ENCODE measurements at places on chromosomes 7 and 10. TPM values are rescaled to one million over a fixed set of nuclear protein-coding genes. Genes with fewer than 3 reads are reported as not detected.
A peak's percentile ranks its signal among the peaks of the same experiment; 100 is the strongest.

The AS3MT gene
- 0.79 TPM for total RNA-seq

DNA sequence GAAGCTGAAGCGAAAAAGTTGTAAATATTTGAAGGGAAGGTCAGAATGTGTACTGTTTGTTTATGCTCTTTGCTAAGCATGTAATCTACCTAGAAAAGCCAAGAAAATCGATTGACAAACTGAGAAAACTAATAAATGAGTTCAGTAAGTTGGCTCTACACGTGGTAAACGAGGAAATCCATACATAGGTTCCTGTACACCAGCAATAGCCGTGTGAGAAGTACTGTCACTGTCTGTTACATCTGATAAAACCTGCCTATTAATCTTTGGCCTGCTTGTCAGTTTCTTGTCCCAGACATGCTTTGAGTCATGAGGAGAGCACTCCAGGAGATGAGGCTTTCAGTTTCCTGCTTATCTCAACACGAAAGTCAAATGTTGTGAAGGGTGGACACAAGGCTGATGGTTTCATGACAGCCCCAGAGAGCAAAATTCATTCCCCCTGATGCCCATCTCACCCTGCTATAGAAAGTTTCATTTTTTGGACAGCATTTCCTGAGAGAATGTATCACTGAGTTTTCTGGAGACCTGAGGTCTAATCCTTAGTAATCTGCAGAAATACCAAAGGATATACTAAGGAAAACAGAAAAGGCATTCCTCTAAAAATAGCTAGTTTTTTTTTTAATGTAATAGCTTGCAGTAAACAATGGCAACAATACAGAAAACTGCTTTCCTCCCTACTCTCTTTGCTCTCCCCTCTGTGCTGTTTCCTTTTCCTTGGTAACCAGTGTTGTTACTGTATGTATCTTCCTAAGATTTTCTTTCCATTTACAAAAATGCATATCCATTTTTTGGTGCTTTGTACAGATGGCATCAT is 18.8 kb downstream of the BMPR1A start:
- no peak for DNase-seq

DNA sequence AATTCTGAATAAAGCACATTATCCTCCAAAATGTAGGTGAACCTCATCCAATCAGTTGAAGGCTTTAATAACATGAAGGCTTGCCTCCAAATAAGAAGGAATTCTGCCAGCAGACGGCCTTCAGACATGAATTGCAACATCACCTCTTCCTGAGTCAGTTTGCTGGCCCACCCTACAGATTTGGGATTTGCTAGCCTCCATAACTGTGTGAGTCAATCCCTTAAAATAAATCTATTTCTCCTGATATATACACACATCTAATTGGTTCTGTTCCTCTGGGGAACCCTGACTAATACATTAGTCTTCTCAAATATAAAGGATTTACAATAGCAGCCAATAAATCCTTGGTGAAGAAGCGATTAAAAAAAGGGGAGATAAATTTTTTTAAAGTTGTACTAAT is 34.8 kb upstream of the OSBPL3 start:
- no peak for DNase-seq

DNA sequence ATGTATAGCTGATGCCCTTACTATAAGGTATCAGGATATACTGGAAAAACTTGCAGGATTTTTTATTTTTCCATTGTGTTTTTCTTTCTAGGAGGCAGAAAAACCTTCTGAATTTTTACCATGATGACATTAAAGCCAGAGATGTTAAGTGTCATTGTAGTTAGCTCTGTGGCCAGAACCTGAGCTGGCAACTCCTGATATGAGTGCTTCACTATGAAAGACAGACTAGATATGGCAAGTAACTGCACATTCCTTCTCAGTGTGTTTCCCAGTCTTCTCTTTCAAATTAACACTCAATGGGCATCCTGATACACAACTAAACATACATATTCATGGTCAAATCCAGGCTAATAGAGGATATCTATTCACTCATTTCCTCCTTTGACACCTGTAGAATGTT is 166.2 kb downstream of the CTTNBP2 start:
- no peak for DNase-seq

- DNase-seq: no peak
These were observed 42.8 kb downstream of the HSPA12A start for GRCh38 chr10:116699471-116700150.

- DNase-seq: no peak
These were observed 38.3 kb upstream of the PDCD4 start for GRCh38 chr10:110833234-110833940.

DNA sequence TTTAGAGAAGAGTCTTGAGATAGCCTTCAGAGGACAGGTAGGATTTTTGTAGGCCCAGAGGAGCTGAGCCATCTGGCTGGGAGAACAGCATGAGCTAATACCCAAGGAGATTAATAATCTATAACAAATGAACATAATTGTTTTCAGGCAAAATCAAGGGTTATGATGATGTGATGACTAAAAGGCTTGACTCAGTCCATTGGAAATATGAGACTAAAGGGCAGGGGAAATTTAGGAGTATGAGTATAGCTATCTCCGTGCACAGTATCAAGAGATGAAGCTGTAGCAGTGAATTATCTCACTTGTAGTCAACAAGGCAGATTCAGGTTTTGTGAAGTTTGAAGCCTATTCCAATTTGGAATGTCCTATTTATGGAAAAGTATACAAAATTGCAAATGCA is 40.1 kb downstream of the CSTF2T start:
- DNase-seq: no peak

GRCh38 chr7:85512790-85513189 is 325.9 kb upstream of the SEMA3D start:
- DNase-seq: no peak

DNA sequence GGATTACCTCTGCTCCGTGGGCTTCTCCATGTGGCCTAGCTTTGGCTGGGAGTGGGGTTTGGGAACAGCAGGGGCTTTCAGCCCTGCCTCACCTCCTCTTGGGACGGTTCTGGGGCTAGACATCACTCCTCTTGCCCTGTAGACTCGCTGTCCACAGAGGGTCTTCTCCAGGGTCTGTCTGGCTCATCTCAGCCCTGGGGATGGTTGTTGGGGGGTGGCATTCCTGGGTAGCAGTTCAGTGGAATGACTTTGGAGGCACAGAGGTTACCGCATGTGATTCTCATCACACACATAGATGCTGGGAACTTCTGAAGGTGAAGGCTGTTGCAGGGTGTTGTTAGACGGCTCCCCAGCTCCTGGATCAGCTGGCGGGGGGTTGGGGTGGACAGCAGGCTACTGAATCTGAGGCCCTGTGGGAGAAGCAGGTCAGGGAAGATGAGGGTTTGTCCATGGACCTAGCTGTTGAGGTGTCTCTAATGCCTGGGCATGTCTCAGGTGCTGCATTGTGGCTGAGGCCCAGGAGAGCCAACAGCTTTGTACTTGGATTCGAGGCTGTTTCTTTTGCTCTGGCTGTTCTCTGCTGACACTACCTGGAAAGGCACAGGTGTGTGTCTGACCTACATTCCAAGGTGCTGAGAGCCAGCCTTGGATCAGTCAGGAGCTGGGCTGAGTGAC is 23.8 kb downstream of the RAMP3 start:
- no peak for DNase-seq

DNA sequence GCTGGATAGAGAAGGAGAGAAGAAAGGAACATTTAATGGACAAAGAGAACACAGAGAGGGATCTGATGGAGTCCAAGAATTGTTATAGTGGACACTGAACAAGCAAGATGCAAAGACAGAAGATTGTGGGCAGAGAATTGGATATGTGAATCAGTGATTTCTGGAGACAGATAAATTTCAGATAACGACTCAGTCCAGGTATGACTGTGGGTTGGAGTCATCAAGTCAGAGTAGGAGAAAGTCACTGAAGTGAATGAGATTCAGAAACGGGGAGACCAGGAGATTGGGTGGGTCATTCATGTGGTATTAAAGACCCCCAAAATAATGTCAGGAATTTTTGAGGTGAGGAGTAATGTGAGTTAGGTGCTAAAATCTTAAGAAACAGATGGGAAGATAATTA is 23.0 kb downstream of the ASB4 start:
- no peak for DNase-seq

DNA sequence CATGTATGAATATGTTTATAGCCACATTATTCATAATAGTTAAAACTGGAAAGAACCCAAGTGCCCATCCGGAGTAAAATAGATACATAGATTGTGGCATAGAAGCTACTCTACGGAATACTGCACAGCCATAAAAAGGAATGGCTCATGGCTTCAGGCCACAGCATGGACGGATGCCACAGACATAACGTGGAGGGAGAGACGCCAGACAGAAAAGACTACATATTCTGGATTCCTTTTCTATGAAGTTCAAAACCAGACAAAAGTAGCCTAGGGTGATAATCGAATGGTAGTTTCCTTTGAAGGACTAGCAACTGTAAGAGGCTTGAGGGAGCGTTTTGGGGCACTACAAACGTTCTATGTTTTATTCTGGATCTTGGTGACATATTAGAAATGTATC is 58.9 kb upstream of the FOXI2 start:
- no peak for DNase-seq

- DNase-seq: no peak
These were observed 151.8 kb downstream of the SFMBT2 start for GRCh38 chr10:7258948-7259523.

The ICA1 gene
- 16.4 TPM for total RNA-seq

- no peak for DNase-seq
These were observed 132.7 kb upstream of the MDFIC start for GRCh38 chr7:114789161-114789560.

The CNTNAP2 gene
- 0.37 TPM for total RNA-seq

GRCh38 chr10:8102708-8103401 is 48.4 kb downstream of the GATA3 start:
- DNase-seq: no peak

DNA sequence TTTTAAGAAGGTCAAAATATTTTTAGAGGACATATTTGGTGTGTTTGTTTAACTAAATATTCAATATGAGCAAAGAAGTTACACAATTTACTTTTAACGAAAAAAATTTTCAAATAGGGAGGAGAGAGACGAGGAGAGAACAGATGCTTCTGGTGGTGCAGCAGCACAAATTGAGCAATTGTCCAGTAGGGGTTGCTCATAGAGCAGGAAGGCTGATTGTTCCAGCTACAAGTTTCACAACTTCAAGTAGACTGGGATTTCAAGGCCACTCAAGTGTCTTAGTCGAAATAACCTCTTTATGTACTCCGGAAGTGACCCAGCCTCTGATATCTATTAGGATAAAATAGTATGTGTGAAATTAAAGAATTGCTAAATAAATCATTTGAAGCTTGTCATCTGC is 197.9 kb downstream of the HDAC9 start:
- peak; percentile 16 for DNase-seq

DNA sequence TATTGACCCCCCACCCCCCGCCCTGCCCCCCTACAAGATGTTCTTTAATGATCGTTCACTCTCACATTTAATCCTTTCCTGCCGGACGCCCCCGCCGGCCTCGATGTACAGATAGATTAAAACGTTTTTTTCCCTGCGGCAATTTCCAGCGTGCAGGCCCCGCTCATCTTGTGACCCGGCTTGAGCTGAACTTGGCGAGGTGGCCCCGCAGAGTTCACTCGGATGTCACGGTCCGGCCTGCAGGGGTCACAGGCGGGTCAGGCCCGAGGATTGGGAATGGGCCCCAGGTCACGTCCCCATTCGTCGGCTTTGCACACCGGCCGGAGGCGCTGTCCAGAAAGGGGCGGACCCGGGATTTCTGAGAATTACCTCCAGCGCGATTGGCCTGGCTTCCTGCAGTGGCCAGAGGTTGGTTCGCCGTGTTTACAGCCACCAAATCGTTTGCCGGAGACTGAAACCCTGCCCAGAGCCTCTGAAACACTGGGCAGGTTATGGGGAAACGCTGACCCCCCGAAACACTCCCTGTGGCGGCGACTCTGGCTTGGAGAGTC is 1.9 kb upstream of the CYP26A1 start:
- no peak for DNase-seq

GRCh38 chr7:66627151-66627681 is 1.5 kb upstream of the KCTD7 start:
- DNase-seq: no peak

- DNase-seq: no peak
These were observed 2.3 kb downstream of the HPS1 start for GRCh38 chr10:98444314-98445006.

GRCh38 chr10:61919646-61920215 is 18.2 kb downstream of the ARID5B start:
- no peak for DNase-seq

- peak; percentile 61 for DNase-seq
These were observed 29.7 kb downstream of the STN1 start for GRCh38 chr10:103888113-103888841.

The ADAM8 gene
- total RNA-seq: 4.1 TPM

DNA sequence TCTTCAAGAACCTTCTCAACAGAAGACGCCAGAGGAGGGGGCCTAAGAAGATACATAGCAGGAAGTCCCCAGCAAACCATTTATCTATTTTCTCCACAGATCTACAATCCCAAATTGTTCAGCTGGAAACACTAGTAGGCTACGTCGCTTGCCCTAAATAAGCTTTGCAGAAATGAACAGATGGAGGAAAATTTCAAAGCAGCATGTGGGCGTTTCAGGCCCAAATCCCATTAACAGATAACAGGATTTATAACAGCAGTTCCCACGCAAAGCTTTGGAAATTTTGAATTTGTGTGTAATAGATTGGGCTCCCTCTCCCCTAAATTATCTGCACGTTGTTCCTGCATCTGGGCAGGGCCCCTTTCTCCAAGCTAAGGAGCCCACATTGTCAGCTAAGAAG is 60.6 kb upstream of the FRMD4A start:
- no peak for DNase-seq

DNA sequence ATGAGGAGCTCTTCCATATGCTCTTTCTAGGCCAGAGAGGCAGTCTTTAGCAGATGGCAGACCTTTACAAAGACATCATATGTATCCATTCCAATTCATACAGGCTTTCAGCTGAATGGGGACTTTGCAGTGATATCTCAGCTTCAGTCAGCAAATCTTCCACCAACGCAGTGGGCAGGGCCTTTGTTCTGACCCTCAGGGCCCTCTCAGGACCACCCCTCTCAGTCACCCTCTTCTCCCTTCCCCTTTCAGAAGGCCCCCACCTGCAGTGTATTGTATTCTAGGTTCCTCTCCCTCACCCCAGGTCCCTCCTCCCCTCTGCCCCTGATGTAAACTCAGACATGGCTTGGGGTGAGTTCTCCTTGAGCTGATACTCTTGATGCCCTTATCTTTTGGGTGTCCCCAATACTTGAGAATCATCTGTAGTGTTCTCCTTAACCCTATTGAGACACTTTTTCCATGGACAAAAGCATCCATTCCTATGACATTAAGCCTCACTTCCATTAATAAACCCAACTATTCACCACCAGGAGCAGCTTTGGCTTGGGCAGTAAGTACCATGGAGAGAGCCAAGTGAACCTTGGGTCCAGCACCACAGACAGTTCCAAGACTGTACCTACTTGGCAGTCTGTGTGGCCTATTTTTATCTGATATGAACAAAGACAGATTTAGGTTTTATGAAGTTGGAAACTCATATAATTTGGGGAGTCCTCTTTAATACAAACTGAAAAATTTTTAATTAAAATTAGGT is 62.7 kb downstream of the ADCYAP1R1 start:
- DNase-seq: no peak

The MAGI2 gene
- 0.22 TPM for total RNA-seq

Measured in HCT116 (cell line).